Neural crest cell (in vitro differentiated cells): ENCODE measurements at places on chromosomes 2 and 18. TPM values are rescaled to one million over a fixed set of nuclear protein-coding genes. Genes with fewer than 3 reads are reported as not detected.

- no peaks in the 10 kb centered on the region for H3K4me1 ChIP-seq
- peaks cover 7% of the 10 kb centered on the region for H3K27me3 ChIP-seq
- DNase-seq: no peak
- no peak overlapping the region for H3K4me3 ChIP-seq
- H3K27ac ChIP-seq: no peak overlapping the region
Observed at GRCh38 chr2:18159896-18160295, 281.4 kb downstream of the KCNS3 start.

DNA sequence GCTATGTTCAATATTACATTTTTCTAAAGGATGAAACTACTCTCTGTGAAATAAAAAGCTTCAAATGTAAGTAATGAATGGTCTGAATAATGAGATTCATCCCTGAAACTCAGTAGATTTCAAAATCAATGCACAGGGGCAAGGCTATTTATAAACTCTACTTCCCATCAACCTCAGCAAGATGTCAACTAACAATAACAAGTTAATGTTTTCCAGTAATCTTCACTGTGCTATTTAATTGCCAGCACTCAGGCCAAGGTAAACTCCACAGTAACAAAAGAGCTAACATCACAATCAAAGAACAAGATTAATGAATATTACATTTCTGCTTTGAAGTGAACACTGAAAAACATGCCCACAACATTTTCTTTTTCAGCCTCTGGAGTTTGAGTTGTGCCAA, 144.3 kb upstream of the ZFP36L2 start:
- peaks cover 5% of the 10 kb centered on the region for H3K36me3 ChIP-seq
- H3K27me3 ChIP-seq: no peaks in the 10 kb centered on the region
- DNase-seq: no peak
- no peak overlapping the region for H3K4me3 ChIP-seq
- H3K4me1 ChIP-seq: peaks cover 23% of the 10 kb centered on the region

NEUROD1 gene
- total RNA-seq: 2.5 and 2.7 TPM in 2 replicates

GRCh38 chr2:174971868-174972781, 33.1 kb downstream of the CHN1 start:
- no peak overlapping the region for H3K27ac ChIP-seq
- DNase-seq: no peak
- no peaks in the 10 kb centered on the region for H3K36me3 ChIP-seq
- no peaks in the 10 kb centered on the region for H3K27me3 ChIP-seq
- H3K4me3 ChIP-seq: no peak overlapping the region

DNA sequence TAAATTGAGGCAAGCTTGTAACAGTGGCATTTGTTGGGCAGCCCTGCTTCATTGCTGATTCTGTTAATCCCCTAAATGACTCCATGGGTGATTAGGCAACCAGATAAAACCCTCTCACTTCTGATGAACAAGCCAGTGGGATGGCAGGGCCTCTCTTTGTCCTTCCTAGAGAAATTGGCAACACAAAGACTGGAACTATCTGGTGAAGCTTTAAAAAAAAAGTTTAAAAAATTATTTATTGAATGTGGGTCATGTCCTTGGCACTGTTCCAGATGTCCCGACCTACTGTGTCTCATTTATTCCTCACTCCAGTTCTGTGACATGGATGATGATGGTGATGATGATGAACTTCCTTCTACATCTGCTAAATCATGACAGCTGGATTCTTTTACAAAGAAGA, 30.8 kb downstream of the NRP2 start:
- no peak for DNase-seq
- no peak overlapping the region for H3K4me3 ChIP-seq
- H3K36me3 ChIP-seq: peaks cover 18% of the 10 kb centered on the region
- H3K4me1 ChIP-seq: peaks cover 62% of the 10 kb centered on the region
- no peak overlapping the region for H3K27ac ChIP-seq
- no peaks in the 10 kb centered on the region for H3K27me3 ChIP-seq

- H3K36me3 ChIP-seq: no peaks in the 10 kb centered on the region
- DNase-seq: no peak
- no peak overlapping the region for H3K27ac ChIP-seq
- no peaks in the 10 kb centered on the region for H3K27me3 ChIP-seq
Observed at GRCh38 chr2:8361930-8362329, 319.9 kb upstream of the ID2 start.

DNA sequence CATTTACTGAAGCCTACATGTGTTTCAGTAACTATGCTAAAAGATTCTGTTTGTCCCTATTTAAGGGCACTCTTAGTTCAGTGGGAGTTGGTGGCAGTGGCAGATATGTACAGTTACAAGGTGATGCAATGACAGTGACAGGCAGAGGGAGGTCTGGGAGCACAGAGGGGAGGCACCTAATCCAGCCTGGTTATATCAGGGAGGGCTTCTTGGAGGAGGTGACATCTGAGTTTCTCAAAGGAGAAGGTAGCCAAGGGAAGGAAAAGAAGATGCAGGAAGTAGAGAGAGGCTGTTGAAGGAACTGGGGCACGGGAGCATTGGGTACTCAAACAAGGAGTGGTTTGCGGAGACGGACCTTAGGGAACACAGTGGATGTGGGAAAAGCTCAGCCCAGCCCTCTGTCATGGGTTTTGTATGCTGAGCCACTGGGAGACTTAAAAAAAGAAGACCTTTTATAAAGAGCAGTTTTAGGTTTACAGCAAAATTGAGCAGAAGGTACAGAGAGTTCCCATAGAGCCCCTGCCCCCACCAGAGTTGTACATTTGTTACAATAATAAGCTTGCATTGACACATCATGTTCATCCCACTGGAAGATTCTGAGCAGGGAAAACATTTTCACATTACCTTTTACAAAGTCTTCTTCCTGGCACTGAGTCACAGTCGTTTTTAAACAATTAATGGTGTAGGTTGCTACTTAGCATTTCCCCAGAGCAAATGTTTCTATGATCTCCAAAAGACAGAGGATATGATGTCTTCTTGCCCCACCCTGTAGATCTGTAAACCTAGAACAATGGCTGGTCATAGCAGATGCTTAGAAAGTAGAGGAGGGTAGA, 83.0 kb upstream of the TAF1B start:
- H3K36me3 ChIP-seq: no peaks in the 10 kb centered on the region
- peaks cover 20% of the 10 kb centered on the region for H3K27me3 ChIP-seq
- H3K27ac ChIP-seq: peak overlapping the region; percentile 89

CEBPZ gene
- total RNA-seq: 55.0 and 60.4 TPM in 2 replicates

DHRS9 gene
- total RNA-seq: not detected in 2 replicates

CFAP221 gene
- total RNA-seq: 2.0 and 3.0 TPM in 2 replicates

SPDYA gene
- 1.1 and 1.3 TPM in 2 replicates for total RNA-seq

GRCh38 chr2:11534071-11534745, 363 bp downstream of the GREB1 start:
- no peak overlapping the region for H3K27ac ChIP-seq
- H3K4me3 ChIP-seq: no peak overlapping the region
- DNase-seq: no peak

LRRTM4 gene
- 10.1 and 10.6 TPM in 2 replicates for total RNA-seq

GRCh38 chr2:16554060-16554583, 111.5 kb downstream of the CYRIA start:
- no peaks in the 10 kb centered on the region for H3K4me1 ChIP-seq
- DNase-seq: no peak
- H3K27me3 ChIP-seq: no peaks in the 10 kb centered on the region
- peaks cover 9% of the 10 kb centered on the region for H3K36me3 ChIP-seq
- no peak overlapping the region for H3K4me3 ChIP-seq

- no peaks in the 10 kb centered on the region for H3K27me3 ChIP-seq
- no peaks in the 10 kb centered on the region for H3K4me1 ChIP-seq
- H3K27ac ChIP-seq: peak overlapping the region; percentile 8
- no peak overlapping the region for H3K4me3 ChIP-seq
- H3K36me3 ChIP-seq: no peaks in the 10 kb centered on the region
Observed at GRCh38 chr2:52428224-52428623, 1339.4 kb upstream of the CHAC2 start.

MOCOS gene
- 2.6 TPM in 2 replicates for total RNA-seq

DNA sequence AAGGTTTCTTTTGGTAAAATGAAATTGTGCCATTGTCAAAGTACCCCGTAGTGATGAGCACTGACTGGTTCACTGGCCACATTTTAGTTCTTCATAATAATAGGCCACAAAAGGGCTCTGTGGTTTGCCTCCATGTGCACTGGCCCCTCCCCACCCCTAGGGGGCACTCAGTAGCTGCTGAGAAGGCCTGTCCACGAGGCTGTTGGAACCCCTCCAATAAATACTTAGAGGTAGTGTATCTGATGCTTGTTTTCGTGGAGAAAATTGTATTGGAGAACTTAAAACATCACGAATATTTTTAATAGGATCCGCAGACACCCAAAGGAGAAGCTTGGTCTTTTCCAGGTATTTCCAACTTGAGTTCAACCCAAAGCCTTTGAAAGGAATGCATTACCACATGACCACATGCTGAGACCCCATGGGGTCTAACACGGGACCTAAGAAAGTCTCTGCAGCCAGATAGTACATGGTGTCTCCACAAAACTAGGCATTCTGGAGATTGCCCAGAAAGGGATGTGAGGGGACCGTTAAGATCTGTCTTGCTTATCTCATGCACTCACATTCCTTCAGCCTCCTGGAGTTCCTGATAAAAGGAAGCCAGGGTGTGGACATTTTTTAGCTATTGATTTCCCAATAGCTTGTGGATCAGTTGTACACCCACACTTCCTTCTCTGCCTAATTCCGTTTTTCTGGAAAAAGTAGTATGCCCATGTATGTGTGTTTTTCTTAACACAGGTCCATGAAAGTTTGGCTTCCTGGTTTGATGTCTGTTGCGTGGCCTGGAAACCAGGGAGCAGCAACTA, 28.5 kb upstream of the NOSTRIN start:
- no peaks in the 10 kb centered on the region for H3K27me3 ChIP-seq
- no peak overlapping the region for H3K27ac ChIP-seq
- H3K4me3 ChIP-seq: no peak overlapping the region
